ENCODE measurements at places on chromosomes 4 and X.

DNA sequence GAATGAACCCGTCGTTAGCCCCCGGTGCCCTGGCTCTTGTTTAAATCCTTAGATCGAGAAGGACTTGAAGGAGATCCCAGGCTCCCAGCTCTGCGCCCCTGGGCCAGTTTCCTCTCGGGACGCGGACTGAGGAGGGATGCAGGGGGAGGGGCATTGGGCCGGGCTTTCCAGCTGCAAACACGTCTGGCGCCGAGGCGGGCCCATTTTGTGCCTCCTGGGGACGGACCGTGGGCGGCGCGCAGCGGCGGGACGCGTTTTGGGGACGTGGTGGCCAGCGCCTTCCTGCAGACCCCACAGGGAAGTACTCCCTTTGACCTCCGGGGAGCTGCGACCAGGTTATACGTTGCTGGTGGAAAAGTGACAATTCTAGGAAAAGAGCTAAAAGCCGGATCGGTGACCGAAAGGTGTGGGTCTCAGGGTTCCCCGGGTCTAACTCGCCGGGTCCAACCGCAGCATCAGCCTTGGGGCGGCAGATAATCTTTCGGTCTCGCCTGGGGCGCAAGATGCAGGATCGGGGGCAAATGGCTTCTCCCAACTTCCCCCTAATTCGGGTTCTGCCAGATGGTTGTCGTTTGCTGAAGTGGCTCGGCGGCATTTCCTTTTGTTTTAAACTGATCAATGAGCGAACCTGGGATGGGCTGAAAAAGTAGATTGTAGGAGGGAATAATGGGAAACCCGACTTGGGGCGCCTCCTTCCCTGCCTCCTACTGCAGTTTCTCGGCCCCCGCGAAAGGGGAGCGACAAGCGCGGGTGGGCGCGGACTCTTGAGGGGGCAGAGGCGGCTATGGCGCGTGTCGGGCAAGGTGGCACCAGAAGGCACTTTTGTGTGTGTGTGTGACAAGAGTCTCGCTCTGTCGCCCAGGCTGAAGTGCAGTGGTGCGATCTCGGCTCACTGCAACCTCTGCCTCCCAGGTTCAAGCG is 2.9 kb downstream of the PDGFRA start:
- no peak for DNase-seq

DNA sequence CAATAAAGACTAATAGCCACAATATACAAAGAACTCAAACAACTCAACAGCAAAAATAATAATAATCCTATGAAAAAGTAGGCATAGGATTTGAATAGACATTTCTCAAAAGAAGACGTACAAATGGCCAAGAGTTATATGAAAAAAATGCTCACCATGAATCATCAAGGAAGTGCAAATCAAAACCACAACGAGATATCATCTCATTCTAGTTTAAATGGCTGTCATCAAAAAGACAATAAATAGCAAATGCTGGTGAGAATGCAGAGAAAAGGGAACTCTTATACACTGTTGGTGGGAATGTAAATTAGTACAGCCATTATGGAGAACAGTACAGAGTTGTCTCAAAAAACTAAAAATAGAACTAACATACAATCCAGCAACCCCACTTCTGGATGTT is 18.8 kb downstream of the TLR6 start:
- DNase-seq: no peak

- DNase-seq: no peak
Observed at GRCh38 chr4:89306486-89307177, 968 bp downstream of the GPRIN3 start.

- DNase-seq: no peak
Observed at GRCh38 chr4:2276581-2277325, 14.8 kb upstream of the MXD4 start.

DNA sequence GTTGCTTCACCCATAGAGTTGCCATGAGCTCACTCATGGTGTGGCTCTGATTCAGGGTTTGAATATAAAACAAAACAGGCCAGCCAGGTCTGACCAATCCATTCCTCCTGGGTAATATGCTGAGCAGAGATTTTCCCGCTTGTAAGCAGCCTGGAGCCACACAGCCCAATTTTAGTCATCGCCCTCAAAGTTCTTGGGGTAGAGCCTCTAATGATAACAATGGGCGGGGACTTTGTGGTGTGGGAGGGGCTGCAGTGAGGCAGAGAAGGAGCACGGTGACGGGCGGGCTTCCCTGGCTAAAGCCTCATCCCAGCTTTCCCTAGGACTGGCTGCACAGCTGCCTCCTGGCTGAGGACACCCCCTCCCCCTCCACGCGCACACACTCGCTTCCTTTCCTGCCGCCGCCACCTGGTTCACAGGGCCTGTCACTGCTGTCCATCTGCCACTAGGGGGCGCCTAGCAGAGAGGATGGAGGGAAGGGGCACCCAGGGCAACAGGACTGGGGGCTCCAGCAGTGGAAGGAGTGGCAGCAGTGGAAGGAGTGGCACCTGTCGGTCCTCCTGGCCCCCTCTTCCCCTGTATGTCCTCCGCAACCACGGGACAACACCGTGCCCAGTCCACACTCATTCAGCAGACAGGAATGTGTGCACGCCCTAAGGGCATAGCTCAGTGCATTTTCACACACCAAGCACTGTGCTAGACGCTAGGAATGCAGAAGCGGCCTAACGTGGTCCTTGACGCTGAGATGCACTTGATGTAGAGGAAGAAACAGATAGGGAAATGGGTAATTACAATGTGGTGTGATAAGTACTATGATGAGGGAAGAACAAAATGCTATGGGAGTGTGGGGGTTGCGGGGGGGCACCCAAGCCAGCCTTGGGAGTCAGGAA is 26.8 kb downstream of the PRPS1 start:
- peak; percentile 55 for DNase-seq

DNA sequence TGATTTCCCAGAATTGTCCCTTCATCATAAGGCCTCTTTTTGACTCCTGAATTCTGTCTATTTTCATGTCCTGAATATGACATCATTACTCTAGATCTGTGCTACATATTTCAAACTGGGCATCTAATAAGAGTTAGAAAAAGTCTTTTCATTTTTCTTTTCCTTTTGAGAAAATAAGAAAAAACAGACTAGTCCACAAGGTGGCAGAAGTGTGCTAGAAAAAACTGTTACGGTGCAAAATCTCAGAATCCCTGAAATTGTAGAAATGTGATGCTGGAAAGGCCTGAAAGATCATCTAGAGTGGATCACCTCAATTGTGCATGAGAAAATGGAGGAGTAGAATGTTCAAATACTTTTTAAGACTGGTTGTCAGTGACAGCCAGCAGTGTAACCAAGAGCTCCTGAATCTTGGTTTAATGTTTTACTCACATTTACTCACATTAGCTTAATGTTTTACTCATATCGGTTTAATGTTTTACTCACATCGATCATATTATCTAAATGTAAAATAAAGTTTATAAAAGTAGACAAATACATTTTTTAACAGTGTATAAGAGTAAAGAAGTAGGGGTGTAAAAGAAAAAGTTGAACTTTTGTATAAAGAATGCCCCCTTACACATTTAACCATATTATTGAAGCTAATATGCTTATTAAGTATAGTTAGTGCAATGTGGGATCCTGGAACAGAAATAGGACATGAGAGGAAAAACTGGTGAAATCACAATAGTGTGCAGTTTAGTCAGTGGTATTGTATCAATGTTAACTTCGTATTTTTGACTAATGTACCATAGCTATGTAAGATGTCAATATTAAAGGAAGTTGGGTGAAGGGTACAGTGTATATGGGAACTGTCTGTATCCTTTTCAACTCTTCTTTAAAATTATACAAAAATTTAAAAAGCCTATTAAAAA is 15.2 kb downstream of the ASB11 start:
- no peak for DNase-seq

- DNase-seq: no peak
Observed at GRCh38 chr4:162347156-162347841, 183.5 kb upstream of the FSTL5 start.

DNA sequence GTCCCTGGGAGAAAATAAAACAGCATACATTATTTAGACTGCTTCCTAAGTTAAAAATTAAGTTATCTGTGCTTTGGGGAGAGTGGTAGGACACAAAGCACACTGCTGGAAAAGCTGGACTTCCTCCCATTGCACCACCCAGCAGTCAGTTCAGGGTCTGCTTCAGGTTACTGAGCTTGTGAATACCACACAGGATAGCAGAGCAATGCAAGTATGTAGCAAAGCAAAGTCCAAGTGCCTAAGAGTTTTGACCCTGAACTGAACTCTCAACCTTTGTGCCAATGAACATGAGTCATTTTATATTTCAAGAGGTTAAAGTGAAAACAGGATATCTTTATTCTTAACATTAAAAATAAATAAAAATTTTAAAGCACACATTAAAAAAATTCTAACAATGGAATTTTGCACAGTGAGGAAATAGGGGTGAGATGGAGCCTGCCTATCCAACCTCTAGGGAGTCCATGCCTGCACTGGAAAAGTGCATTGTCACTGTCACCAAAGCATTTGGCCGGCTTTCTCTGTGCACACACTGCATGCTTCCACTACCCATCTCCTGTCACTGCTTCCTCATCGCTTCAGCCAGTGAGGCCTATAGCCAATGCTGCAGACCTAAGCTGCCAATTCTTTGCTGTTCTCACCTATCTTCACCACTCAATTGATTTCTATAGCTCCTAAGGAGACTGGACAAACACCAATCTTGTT is 50.9 kb downstream of the ABCG2 start:
- DNase-seq: no peak

- DNase-seq: peak; percentile 9
Observed at GRCh38 chr4:154618708-154619315, 6.4 kb upstream of the FGG start.
